A172 (cell line): ENCODE measurements at places on chromosomes 5 and 9. TPM values are rescaled to one million over a fixed set of nuclear protein-coding genes. Genes with fewer than 3 reads are reported as not detected.

Gene PRR7
- 58.8 and 72.4 TPM in 2 replicates for total RNA-seq

GRCh38 chr5:148382961-148383360 lies 797 bp upstream of the FBXO38 start:
- DNase-seq: no peak

- DNase-seq: no peak
These were observed 9.9 kb upstream of the TSLP start for GRCh38 chr5:111061618-111062017.

DNA sequence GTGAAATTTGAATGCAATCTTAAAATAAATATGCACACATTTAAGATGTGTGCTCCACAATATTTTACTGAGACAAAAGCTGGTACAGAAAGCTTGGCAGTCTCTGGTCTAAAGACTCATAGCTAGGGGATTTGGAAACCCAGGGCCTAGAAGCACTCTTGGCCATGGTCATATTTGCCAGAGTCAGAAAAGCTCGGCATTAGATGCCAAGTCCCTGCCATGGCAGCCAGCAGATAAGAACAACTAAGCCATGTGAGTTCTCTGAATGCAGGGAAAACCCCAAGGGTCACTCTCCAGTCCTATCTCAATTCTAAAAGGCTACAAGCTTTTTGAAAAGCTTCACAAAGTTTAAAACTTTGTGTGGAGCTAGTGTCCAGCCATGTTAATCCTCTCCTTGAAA lies 119.5 kb downstream of the FAM114A2 start:
- no peak for DNase-seq

Gene ENG
- total RNA-seq: 35.4 and 49.5 TPM in 2 replicates

DNA sequence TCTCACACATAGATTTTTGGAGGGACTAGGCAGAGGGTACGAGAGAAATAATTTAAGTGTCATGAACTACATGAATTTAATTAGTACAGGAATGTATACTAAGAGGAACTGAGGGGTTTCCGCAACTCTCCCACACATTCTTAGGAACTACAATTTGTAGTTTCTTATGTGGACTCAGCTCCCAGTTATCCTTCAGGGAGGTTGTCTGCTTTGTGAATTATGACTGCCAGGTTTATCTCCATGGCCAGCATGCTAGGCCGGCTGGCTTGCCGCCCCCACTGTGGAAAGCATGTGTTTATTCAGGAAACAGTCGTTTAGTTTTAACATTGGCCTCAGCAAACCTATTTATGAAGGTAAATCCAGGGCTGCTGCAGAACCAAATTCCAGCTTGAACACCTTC lies 415.0 kb downstream of the KCTD16 start:
- no peak for DNase-seq

Gene FBXO10
- total RNA-seq: 3.9 and 6.3 TPM in 2 replicates

GRCh38 chr5:98840946-98841345 lies 67.5 kb downstream of the RGMB start:
- no peak for DNase-seq

- DNase-seq: peak; percentile 45
These were observed 242.2 kb downstream of the FAM114A2 start for GRCh38 chr5:153796527-153796926.

- no peak for DNase-seq
These were observed 12.7 kb downstream of the PRRC1 start for GRCh38 chr5:127529904-127530682.

- no peak for DNase-seq
These were observed 201.7 kb downstream of the SGCD start for GRCh38 chr5:156528673-156529072.

Gene WNK2
- total RNA-seq: not detected in 2 replicates

GRCh38 chr5:138541511-138542179 lies 1.4 kb downstream of the ETF1 start:
- DNase-seq: no peak

Gene RALGDS
- 26.2 and 38.2 TPM in 2 replicates for total RNA-seq

GRCh38 chr9:117706421-117707116 lies 2.4 kb downstream of the TLR4 start:
- DNase-seq: no peak

GRCh38 chr9:93003552-93004407 lies 54.7 kb upstream of the SUSD3 start:
- DNase-seq: peak; percentile 53

- DNase-seq: peak; percentile 57
These were observed 197.6 kb upstream of the RASA1 start for GRCh38 chr5:87069974-87070608.

Gene CCL21
- not detected in 2 replicates for total RNA-seq

DNA sequence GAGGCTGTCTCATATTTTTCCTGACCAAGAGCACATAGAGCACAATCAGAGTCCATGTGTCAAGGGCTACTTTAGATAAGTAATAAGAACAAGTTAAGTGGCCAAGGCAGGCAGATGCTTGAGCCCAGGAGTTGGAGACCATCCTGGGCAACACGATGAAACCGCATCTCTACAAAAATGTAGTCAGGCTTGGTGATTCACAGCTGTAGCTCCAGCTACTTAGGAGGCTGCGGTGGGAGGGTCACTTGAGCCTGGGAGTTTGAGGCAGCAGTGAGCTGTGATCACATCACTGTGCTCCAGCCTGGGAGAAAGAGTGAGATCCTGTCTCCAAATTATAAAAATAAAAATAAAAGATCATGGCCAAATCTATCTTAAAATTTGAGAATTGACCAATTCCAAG lies 767.9 kb upstream of the CTNND2 start:
- peak; percentile 16 for DNase-seq

Gene GSN
- total RNA-seq: 162 and 164 TPM in 2 replicates

DNA sequence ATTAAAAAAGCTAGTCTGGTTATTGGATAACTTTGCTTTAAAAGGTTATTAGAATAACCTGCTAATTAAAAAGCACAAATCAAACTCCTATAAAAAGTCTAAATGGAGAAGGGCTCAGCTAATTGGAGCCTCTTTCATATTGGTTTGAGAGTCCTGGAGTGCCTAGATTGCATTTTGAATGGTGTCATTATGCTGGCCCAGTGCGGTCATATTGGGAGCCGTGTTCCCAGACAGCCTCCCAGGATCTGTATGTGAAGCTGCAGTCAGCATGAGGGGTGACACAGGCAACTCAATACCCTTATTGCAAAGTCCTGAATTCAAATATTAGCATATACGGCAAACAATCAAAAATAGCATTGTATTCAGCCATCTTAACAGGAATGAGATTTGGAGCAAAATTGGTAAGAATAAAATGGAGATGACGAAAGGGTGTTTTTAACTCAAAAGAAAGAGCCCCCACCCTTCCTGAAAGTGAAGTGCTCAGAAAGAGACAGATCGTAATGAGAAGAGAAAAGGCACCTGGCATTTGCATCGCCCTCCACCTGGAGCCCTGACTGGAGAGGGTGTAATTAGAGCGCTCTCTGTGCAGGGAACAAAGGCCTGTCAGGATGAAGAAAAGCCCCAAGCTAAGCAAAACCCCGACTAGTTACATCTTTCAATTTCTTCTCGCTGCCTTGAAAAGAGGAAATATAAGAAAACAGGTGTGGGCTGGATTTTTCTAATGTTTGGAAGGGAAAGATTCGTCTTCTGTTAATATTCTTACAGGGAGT lies 621.0 kb upstream of the ADAMTS16 start:
- no peak for DNase-seq

- DNase-seq: no peak
These were observed 1260.1 kb upstream of the ACO1 start for GRCh38 chr9:31124389-31124788.

Gene CCDC192
- total RNA-seq: not detected in 2 replicates

GRCh38 chr5:174717826-174718455 lies 6.4 kb upstream of the MSX2 start:
- peak; percentile 42 for DNase-seq

DNA sequence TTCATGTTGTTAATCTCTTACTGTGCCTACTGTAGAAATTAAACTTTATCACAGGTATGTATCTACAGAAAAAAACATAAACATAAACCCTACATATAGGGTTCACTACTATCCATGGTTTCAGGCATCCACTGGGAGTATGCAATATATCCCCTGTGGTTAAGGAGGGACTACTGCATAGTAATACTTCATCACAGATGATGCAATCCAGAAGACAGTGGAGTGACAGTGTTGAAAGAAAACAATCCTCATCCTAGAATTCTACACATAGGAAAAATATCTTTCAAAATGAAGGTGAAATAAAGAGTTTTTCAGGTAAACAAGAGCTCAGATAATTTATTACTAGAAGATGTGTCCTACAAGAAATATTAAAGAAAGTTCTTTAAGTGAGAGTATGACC lies 105.9 kb downstream of the HOMER1 start:
- DNase-seq: no peak

- peak; percentile 15 for DNase-seq
These were observed 478 bp downstream of the TEX10 start for GRCh38 chr9:100352201-100352726.

- DNase-seq: peak; percentile 75
These were observed 125.4 kb downstream of the DOCK2 start for GRCh38 chr5:169762338-169763095.

Gene CCDC107
- 5.7 and 12.6 TPM in 2 replicates for total RNA-seq

Gene ZNF300
- 15.2 and 17.3 TPM in 2 replicates for total RNA-seq

Gene FRMPD1
- total RNA-seq: 0.19 TPM in 1 of 2 replicates, not detected in the other

DNA sequence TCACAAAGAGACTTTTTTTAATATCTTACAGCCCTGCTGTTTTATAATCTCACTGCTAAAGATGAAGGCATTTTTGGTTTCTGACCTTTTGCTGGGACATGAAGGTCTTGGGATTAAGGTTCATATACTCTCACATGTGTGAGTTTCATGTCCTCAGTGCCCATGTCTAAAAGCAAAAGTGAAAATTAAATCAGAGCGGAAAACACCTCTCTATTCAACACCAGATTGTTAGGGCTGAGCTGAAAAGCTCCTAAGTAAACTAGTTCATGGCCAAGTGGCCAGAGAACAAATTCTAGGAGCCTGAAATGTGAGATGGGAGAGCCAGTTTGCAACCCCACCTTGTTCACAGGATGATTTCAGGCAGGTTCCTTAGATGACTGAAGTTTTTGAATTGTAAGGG lies 110.9 kb downstream of the GRIA1 start:
- DNase-seq: no peak

DNA sequence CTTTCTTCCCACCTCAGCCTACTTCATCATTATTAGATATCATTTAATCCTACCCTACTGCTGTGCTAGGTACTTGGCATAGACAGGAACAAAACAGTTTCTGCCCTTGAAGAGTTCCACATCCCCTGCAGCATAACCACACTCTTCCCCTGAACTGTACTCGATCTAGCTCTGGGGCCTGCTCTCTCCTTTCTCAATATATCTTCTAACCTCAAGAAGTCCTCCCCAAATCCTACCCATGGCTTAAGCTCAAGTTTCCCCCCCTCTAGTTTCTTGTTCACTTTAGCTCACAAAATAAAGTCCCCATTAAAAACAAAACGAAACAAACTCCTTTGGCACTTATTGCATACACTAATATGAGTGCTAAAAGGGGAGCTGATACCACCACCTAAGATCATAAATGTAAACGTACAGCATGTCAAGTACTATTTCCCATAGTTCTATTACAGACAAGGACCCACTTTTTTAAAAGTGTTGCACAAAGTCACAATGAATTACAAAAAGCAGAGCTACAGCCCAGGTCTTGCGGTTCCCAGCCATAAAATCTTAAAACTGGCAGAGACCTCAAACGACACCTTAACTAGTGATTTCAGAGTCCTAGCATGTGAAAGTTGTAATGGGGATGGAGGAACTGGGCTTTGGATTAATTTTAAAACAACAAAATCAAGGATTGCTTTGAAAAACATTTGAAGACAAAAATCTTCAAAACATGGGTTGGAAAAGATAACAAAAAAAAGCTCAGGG lies 80.7 kb downstream of the PTPDC1 start:
- no peak for DNase-seq

DNA sequence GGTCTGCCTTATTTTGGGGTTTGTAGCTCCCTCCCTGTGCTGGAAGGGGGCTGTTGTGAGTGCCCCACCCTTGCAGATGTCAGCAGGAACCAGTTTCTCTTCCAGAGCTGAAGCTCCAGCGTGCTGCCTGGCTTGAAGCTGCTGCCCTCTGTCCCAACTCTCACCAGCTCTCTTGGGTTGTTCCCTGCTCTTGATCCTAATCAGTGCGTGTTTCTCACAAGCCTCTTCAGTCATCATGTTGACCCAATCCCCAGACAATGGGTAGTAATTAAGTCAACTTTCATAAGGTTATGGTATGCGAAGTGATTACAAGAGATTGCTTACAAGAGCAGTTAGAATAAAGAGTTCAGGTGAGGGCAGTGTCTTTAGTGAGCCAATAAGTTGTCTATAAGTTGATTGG lies 57.0 kb downstream of the PDE8B start:
- DNase-seq: no peak

Gene C9orf50
- not detected in 2 replicates for total RNA-seq

DNA sequence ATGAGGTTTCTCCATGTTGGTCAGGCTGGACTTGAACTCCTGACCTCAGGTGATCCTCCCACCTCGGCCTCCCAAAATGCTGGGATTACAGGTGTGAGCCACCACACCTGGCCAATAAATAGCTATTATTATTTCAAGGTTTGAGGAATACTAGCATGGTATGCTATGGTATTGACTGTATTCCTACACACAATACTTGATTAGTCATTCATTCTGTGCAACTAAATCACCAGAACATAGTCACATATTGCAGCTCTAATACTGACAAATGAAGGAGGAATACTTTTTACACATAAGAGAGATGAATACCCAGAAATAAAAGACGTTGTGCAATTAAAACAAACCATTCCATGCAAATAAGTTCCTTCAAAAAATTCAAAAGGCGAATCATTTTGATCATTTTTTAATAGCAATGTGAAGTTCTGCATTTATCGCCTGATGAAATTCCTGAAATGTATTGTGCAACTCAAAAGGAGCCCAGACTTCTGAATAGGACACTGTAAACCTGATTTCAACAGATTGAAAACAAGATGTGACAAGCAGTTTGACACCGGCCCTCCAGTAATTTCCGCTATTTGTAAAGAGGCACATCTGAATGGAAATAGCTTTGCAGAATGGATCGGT lies 687.4 kb upstream of the SEMA6A start:
- DNase-seq: no peak
